ENCODE measurements at places on chromosomes 16 and 17. TPM values are rescaled to one million over a fixed set of nuclear protein-coding genes. Genes with fewer than 3 reads are reported as not detected.

Gene TNFRSF13B
- not detected for total RNA-seq

DNA sequence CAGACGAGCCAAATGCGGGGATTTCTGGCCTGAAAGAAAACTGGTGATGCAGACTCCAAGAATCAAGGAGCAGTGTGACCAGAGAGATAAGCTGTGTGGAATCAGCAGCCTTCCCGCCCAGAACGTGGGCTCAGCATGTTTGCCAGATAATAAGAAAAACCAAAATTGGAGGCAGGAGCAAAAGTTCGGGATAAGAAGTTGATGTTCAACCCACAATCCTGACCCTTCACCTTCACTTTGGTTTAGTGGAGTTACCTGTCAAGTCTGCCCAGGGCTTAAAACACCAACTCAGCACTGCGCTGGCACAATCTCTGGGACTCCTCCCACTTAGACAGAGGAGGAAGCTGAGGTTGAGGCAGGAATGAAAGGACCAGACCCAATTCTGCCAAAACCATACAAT, 3.1 kb downstream of the SLC43A2 start:
- no peak for DNase-seq

GRCh38 chr16:66751053-66751302, 431 bp downstream of the DYNC1LI2 start:
- DNase-seq = peak; percentile 4

GRCh38 chr16:65698791-65699321, 577.0 kb upstream of the CDH11 start:
- no peak for DNase-seq

Gene NDEL1
- 28.6 TPM for total RNA-seq

DNA sequence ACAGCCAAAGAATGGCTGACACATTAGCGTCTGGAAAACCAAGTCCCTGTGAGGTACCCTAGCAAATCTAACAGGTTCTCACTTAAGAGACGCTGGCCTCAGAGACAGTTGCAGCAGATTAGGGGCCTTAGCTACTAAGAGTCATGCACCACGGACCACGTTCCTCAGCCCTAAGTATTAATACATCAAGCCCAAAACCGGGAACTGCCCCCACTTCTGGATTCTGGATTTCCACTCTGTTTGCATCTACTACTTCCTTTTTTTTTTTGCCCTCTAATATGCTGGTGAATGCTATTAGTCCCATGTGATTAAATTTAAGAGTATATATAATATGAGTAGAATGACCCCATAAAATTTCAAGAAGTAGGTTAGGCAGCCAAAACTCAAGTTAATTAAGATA, 775 bp upstream of the TERB1 start:
- DNase-seq = no peak

Data from SK-MEL-5 (cell line).